Daoy (cell line): ENCODE measurements at places on chromosomes 7 and 10. TPM values are rescaled to one million over a fixed set of nuclear protein-coding genes. Genes with fewer than 3 reads are reported as not detected.

LOXL4 gene
- 0.97 and 1.3 TPM in 2 replicates for total RNA-seq

GBX1 gene
- not detected in 2 replicates for total RNA-seq

GIMAP4 gene
- not detected in 2 replicates for total RNA-seq

NUDT13 gene
- 1.2 TPM in 1 of 2 replicates, not detected in the other for total RNA-seq

TCAF2 gene
- total RNA-seq: 0.42 and 1.3 TPM in 2 replicates

IL15RA gene
- total RNA-seq: 6.4 and 8.3 TPM in 2 replicates

EEPD1 gene
- 6.1 and 10.7 TPM in 2 replicates for total RNA-seq

LCOR gene
- total RNA-seq: 10.6 and 12.3 TPM in 2 replicates

MRC1 gene
- not detected in 2 replicates for total RNA-seq

HKDC1 gene
- 0.69 and 0.89 TPM in 2 replicates for total RNA-seq

PIK3AP1 gene
- 2.1 and 2.7 TPM in 2 replicates for total RNA-seq

GDF2 gene
- not detected in 2 replicates for total RNA-seq

LIPJ gene
- total RNA-seq: not detected in 2 replicates

MGAM2 gene
- not detected in 2 replicates for total RNA-seq

MKX gene
- total RNA-seq: 0.39 and 1.6 TPM in 2 replicates

CPEB3 gene
- 0.46 and 0.48 TPM in 2 replicates for total RNA-seq

OR2A42 gene
- not detected in 2 replicates for total RNA-seq

CLDN3 gene
- total RNA-seq: 0.11 TPM in 1 of 2 replicates, not detected in the other

CUZD1 gene
- 0.77 and 1.4 TPM in 2 replicates for total RNA-seq

CDHR1 gene
- total RNA-seq: not detected in 2 replicates

C10orf143 gene
- 0.03 and 0.46 TPM in 2 replicates for total RNA-seq

LIPK gene
- not detected in 2 replicates for total RNA-seq

MOGAT3 gene
- total RNA-seq: not detected in 2 replicates

TCAF1 gene
- total RNA-seq: 43.8 and 66.8 TPM in 2 replicates

ABCC2 gene
- 0.80 and 1.9 TPM in 2 replicates for total RNA-seq

HSPA12A gene
- total RNA-seq: 4.9 and 11.0 TPM in 2 replicates

CASP2 gene
- total RNA-seq: 16.0 and 21.4 TPM in 2 replicates

SPDYE8 gene
- total RNA-seq: not detected in 2 replicates

HGF gene
- not detected in 2 replicates for total RNA-seq

ZNF853 gene
- 0.86 and 1.1 TPM in 2 replicates for total RNA-seq

VIPR2 gene
- total RNA-seq: 0.74 and 1.4 TPM in 2 replicates

TMEM229A gene
- not detected in 2 replicates for total RNA-seq

RHBDD2 gene
- 17.3 and 24.0 TPM in 2 replicates for total RNA-seq

NRAP gene
- total RNA-seq: not detected in 2 replicates

CYP3A5 gene
- total RNA-seq: 0.12 and 0.57 TPM in 2 replicates

MNX1 gene
- 4.4 and 6.3 TPM in 2 replicates for total RNA-seq

INSYN2A gene
- 0.24 TPM in 1 of 2 replicates, not detected in the other for total RNA-seq

DGKI gene
- 26.1 and 29.9 TPM in 2 replicates for total RNA-seq

STOX1 gene
- 0.80 and 3.0 TPM in 2 replicates for total RNA-seq

SORBS1 gene
- total RNA-seq: 4.9 and 5.4 TPM in 2 replicates

TMEM213 gene
- not detected in 2 replicates for total RNA-seq

PYROXD2 gene
- total RNA-seq: 0.69 and 1.0 TPM in 2 replicates

CYP2C19 gene
- not detected in 2 replicates for total RNA-seq

GPR26 gene
- 0.11 TPM in 1 of 2 replicates, not detected in the other for total RNA-seq

CDK14 gene
- total RNA-seq: 14.1 and 14.3 TPM in 2 replicates

SPDYE6 gene
- total RNA-seq: not detected in 2 replicates

CPXM2 gene
- total RNA-seq: 4.9 and 8.6 TPM in 2 replicates

IGF2BP3 gene
- 277 and 349 TPM in 2 replicates for total RNA-seq

PNLIPRP3 gene
- total RNA-seq: 0.17 TPM in 1 of 2 replicates, not detected in the other

MAT1A gene
- 0.29 TPM in 1 of 2 replicates, not detected in the other for total RNA-seq

TAS2R41 gene
- not detected in 2 replicates for total RNA-seq

NUTM2A gene
- 0.17 and 0.24 TPM in 2 replicates for total RNA-seq

CALCR gene
- total RNA-seq: not detected in 2 replicates

HMX2 gene
- 1.1 and 1.3 TPM in 2 replicates for total RNA-seq
